ENCODE measurements at places on chromosomes 5 and 9.
A peak's percentile ranks its signal among the peaks of the same experiment; 100 is the strongest.

- DNase-seq: no peak
Measured at GRCh38 chr9:116991051-116991450, 303.9 kb downstream of the TRIM32 start.

DNA sequence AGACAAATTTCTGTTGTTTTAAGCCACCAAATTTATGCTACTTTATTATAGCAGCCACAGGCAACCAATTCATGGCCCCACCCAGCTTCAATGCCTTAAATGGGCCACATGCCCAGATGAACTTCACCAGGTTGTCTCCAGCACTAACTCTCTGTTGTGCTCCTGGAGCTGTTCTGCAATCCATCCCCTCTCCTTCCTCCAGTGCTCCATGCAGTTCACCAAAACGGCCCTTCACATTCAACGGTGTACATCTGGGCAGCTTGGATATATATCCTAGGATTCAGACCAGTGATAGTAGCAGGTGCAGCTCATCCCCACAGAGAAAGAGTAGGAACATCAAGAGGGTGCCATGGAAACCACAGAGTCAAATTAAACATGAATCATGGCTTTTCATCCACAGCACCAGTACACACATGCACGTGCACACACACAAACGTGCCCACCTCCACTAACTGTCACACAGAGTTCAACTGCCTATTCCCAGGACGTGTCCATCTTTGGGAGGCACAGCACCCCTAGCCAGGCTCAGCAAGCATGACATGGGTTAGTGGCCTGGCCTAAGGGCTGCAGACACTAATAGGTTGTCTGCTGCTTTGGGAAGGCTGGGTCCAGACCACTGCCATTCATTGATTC lies 134.5 kb downstream of the MED10 start:
- DNase-seq: no peak

DNA sequence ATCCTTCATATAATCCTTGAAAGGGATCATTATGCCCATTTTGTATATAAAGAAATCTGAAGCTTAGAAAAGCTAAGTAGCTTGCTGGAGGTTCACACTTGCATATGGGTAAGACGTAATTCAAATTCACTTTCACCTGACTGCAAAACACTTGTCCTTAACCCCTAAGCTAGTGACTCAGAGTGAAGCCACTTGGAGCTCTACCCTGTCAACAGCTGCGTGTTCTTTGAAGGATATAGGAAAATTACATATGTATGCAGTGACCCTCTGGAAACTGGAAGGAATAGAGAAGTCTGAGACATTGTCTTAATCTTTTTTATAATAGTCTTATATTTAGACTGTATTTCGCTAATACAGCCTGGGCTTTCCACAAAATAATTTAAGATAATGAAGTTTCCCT lies 80.0 kb upstream of the STK32A start:
- no peak for DNase-seq

DNA sequence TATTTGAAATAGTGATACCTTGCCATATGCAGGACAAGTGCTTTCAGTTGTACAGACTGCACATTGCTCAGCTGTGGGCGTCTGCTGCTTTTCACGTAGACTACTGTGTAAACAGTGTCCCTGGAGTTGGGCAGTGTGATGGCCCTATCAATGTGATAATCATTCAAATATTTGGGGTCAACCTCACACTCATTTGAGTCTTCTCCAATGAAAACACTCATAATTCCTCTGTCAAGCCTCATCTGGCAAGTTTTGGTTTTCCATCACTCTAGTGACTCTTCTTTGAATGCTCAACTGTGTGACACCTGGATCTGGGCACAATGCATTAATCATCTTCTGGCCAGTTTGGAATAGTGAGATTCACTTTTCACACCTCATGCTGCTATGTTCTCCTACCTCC lies 64.4 kb downstream of the UGCG start:
- DNase-seq: no peak

DNA sequence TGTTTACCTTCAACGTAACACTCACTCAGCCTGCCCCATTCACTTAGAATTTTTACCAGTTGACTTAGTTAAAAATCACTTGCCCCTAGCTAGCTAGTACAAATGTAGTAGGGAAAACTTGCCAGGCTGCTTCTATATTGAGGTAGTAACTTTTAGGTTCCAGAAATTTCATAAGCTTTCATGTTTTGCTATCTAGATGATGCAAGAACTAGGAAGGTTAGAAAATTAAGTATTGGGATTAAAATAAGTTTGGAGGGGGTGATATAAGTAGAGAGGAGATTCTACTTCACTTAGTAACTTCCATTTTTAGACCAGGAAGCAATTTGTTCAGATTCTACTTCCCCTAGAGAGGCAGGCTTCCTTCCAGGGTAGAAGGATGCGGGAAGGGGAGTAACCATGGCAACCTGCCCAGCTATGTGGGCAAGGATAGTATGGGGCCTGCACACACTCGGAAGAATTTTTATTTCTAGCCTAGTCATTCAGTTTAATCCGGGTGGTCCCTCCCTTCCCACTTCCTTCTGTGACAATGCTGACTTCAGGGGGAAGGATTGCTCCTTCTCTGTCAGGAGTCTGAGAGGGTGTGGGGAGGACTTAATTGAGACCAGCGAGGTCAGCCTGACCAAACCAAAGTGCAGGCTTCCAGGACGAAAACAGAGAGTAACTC lies 4.2 kb downstream of the DAB2 start:
- DNase-seq: peak; percentile 97

- DNase-seq: no peak
Measured at GRCh38 chr5:108529381-108529780, 147.5 kb upstream of the FBXL17 start.

- DNase-seq: no peak
Measured at GRCh38 chr5:92945605-92946097, 635.4 kb downstream of the NR2F1-AS1 start.

GRCh38 chr5:180180846-180181245 lies 28.2 kb downstream of the RASGEF1C start:
- no peak for DNase-seq

GRCh38 chr9:89427621-89428221 lies 70.2 kb downstream of the SEMA4D start:
- peak; percentile 17 for DNase-seq

Measured in SJSA1 (cell line).